ENCODE measurements at places on chromosomes 6 and 20. TPM values are rescaled to one million over a fixed set of nuclear protein-coding genes. Genes with fewer than 3 reads are reported as not detected.

- DNase-seq: no peak
Measured at GRCh38 chr20:37302981-37303380, 13.5 kb downstream of the MANBAL start.

DNA sequence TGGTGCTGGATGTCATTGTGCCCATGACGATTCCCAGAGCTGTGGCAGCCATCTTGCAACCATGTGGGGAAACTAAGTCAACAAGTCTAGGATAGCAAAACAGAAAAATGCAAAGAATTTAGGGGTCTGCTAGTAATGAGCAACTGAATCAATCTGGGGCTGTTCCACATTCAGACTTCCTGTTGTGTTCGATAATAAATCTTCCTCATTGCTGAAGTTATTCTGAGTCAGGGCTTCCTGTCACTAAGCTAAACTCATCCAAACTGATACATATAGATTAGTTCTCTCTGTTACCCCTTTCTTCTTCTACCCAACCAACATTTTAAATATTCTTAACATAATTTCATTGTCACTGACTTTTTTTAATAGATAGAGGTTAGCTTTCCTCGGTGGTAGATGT, 205.9 kb downstream of the HACE1 start:
- DNase-seq: no peak

DNA sequence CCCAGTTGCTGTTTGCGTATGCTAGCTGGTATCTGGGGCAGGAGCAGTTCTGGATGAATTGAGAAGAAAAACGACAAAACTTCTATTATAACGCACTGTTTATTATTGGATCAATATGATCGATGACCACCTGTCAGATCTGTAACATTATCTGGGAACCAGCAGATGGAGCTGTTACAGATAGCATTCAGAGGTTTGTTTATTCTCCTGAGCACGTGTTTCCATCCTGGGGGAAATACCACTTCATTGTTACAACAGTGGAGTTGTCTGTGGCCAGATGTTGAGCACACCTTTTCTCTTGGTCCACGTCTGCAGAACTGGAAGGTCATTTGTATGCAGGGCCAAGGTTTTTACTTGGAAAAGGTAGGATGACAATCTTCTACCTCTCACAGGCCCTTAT, 16.0 kb upstream of the NKX2-2 start:
- DNase-seq: no peak

DNA sequence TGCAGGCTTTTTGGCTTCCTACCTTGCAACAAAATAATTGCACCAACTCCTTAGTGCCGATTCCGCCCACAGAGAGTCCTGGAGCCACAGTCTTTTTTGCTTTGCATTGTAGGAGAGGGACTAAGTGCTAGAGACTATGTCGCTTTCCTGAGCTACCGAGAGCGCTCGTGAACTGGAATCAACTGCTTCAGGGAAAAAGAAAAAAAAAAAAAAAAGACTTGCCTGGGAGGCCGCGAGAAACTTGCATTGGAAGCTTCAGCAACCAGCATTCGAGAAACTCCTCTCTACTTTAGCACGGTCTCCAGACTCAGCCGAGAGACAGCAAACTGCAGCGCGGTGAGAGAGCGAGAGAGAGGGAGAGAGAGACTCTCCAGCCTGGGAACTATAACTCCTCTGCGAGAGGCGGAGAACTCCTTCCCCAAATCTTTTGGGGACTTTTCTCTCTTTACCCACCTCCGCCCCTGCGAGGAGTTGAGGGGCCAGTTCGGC, 420 bp downstream of the SOX4 start:
- no peak for DNase-seq

GRCh38 chr20:32235331-32236047, 27.8 kb downstream of the POFUT1 start:
- DNase-seq: no peak

- DNase-seq: no peak
Measured at GRCh38 chr6:108074057-108074358, 533 bp downstream of the OSTM1 start.

- no peak for DNase-seq
Measured at GRCh38 chr20:44886266-44886651, 754 bp downstream of the YWHAB start.

GRCh38 chr6:135328136-135328535, 147.0 kb downstream of the MYB start:
- DNase-seq: no peak

DNA sequence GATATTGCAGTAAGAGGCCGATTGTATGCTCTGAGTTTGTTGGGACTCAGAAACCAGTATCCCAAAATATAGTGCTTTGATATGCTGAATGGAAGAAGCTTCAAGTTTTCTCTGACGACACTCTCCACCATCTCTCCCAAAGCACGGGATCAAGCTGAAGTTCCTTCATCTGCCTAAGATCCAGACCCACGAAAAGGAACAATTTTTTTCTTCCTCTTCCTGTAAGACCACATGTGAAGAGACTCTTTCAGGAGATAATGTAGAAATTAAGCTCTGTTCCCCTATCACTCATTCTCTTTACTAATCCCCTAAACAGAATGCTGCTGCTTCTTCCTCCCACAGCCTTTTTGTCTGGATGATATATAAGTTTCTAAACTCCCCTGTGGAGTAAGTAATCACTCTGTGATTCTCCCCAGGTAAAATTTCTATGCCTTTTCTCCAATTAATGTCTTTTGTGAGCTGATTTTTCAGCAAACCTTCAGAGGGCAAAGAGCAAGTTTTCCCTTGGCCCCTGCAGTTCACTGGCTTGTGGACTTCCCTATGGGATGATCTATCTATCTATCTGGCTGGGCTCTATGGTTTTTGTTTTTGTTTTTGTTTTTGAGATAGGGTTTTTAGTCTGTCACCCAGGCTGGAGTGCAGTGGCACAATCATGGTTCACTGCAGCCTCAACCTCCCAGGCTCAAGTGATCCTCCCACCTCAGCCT, 13.5 kb upstream of the PNRC1 start:
- no peak for DNase-seq

GRCh38 chr6:168125429-168126001, 46.5 kb upstream of the FRMD1 start:
- no peak for DNase-seq

DNA sequence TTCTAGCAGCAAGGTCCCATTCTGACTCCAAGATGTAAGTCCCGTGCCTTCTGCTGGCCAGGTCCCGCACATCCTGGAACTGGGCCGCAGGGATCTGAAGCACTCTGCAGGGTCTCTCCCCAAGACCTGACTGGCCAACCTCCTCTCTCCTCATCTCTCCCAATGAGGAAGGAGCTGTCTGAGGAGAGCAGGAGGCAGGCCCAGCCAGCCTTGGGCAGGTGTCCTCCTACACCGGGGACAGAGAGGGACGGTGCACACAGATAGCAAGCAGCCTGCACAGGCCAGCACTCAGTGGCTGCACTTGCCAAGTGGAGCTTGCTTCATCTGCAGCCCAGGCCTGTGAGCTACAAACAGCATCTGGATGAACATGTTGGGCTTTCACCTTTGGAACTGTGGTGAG, 76.8 kb upstream of the CD93 start:
- no peak for DNase-seq

DNA sequence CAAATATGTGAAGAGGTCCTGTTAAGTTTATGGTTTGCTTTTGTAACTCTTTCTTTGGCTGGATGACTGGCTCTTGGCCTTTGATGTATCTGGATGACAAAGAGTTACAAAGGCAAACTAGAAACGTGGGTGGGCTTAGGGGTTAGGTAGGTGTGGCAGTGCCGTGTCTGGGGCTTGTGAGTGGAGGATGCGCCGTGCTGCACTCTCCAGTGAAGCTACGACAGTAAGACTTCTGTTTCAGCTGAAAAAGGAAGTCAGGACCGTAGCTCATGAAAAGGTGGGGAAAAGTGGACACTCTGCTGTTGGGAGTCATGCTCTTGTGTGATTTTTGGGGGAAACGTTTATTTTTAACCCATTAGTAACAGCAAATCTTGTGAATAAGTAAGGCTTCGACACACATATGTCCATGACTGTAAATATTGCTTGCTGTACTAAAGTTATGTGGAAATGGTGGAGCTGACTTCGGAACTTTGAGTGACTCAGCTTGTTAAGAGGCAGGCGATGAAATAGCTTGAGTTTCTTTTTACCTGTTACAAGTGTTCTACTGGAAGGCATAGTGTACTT, 45.6 kb downstream of the DUSP22 start:
- no peak for DNase-seq

- no peak for DNase-seq
Measured at GRCh38 chr6:131067521-131067920, 4.5 kb upstream of the EPB41L2 start.

DNA sequence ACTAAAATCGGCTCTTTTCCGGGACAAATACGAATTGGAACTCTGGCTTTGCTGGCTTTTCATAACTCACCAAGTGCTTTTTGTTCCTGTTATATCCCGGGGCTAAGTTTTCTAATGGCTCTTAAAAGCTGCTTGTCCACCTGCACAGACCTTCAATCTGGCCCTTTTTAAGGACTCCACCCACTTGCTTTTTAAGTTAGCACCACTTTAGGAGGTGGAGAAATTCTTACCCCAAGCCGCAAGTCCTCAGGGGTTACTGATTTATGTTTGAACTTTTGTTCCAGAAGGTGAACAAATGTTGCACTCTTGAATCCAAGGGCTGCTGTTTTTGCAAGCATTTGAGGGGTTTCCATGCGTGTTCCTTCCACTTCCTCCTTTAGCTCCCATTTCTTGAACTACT, 37.8 kb downstream of the FAM184A start:
- no peak for DNase-seq

DNA sequence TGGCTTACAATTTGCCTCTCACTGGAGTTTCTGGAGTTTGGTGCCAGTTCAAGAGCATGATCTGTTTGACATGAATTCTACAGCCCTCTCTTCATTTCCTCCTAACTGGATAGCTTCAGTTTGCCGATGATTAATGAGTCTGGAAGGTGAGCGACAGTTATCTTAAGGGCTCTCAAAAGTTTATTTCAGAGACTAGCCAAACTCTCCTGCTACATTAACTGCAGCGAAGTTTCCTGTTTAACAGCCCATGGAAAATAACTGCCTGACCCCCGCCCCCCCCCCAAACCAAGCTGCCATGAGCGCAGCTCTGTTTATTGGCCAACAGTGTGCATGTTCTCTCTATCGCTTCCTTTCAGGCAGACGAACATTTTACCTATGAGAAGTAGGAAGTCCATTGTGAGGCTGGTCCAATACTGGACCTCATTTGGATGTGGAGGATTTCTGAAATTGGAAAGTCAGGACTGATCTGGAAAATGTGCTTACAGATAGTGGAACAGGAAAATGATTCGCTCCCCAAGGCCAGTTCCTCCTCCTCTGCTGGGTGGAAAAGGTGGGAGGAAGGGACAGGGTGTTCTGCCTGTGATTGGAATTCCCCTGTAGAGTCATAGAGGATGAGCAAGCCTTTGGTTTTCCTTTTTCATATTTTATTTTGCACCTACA, 522.2 kb upstream of the JAG1 start:
- DNase-seq: no peak

DNA sequence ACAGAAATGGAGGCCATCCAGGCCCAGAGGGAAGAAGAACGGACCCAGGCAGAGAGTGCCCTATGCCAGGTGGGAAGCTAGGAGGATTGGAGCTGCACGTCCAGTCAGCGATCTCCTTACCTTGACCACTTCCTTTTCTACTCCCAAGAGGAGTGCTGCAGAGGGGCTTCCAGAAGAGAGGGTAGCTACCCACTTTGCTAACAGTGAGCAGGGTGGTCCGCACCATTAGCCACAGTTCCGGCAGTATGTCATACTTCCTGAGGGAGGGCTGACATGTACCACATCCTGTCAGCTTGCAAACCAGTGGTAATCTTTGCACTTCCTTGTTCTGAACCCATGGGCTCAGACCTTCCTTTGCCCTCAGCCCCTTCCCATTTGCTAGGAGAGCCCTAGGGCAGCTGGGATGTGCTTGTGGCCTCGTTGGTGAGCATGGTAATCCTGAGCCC, 35.4 kb downstream of the CEP250 start:
- DNase-seq: no peak

- DNase-seq: no peak
Measured at GRCh38 chr6:111978532-111979149, 75.3 kb upstream of the CCN6 start.

GRCh38 chr6:15308435-15309213, 62.8 kb downstream of the JARID2 start:
- no peak for DNase-seq

DNA sequence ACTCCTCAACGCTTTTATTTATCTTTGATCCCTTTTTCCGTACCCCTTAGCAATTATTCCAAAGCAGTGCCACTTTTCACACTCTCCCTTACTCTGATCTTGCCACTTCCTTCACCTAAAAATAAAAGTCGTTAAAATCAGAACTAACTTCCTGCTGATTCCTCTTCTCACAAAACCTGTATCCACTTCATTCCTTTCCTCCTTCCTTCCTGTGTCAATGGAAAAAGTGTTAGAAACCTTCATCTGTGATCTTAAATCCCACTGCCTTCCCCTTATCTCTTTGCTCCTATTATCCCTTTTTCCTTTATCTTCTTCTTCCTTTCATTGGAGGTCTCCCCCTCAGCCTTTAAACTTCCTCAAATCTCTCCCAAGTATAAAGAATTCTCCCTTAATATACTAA, 49.2 kb downstream of the GOPC start:
- no peak for DNase-seq

DNA sequence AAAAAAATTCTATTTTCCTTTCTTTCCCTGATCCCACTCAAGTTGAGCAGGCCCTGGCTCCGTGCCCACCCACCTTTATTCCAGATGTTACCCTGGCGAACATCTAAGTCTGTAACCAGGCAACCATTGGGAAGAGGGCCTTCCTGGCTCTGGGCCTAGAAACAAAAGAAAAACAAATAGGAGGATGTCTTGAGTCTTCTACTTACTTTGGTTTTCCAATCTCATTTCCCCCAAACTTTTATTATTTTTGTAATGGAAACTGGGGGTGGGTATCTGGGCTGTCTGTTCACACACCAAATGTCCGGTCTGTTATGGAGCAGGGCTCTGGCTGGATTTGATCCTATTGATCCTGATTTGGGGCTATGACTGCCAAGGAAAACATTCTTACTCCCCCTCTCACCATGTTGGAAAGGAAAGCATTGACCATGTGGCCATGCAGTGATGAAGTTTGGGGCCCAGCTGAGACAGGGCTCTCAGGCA, 744.1 kb downstream of the DHX35 start:
- DNase-seq: no peak

DNA sequence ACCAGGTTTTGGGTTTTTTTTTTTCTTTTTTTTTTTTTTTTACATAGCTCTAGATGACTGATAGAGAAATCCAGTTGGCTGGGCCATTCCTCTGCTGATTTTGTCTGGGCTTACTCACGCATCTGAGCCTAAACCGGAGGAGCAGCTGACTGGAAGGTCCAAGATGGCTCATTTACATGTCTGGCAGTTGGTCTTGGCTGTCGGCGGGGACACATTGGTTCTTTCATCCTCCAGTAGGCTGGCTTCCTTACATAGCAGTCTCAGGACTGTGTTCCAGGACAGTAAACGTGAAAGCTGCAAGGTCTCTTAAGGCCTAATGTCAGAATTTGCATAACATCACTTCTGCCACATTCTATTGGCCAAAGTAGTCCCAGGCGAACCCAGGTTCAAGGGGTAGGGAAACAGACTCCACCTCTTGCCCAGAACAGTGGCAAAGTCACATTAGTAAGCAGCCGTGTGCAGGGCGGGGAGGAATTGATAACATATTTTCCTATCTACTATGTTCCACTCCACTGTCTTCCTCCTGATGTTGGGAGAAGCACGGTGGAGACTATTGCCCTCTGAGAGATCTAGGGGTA, 87.0 kb downstream of the CDH22 start:
- DNase-seq: no peak

CST7 gene
- 10.9 TPM for total RNA-seq

RCAN2 gene
- 289 TPM for total RNA-seq

HMGN4 gene
- total RNA-seq: 45.9 TPM

PSORS1C2 gene
- not detected for total RNA-seq

TOMM6 gene
- 63.1 TPM for total RNA-seq

VSX1 gene
- total RNA-seq: not detected

REM1 gene
- 4.3 TPM for total RNA-seq

VSTM2L gene
- 5.4 TPM for total RNA-seq

FOXS1 gene
- total RNA-seq: 44.5 TPM

LYRM4 gene
- total RNA-seq: 6.9 TPM

C6orf52 gene
- total RNA-seq: not detected

All from thoracic aorta (tissue), 2 donors.